AG09309 (cell line): ENCODE measurements at places on chromosomes 6 and 20.

DNA sequence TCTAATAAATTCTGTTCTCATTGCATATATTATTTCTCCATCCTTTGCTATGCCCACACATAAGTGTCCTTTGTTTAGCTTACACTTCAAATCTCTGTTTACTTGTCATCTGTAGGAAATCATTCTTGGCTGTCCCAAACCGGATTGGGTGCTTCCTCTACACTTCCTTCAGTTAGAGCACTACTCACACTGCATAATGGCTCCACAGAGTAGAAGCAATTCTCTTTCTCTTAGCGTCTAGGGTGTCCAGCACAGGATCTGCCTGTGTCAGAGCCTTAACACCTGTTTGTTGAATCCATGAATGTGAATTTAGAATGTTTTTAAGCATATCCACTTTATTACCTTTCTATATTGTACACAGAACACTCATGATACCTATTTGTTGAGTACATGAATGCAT is 87.0 kb upstream of the BMP2 start:
- no peak for DNase-seq

DNA sequence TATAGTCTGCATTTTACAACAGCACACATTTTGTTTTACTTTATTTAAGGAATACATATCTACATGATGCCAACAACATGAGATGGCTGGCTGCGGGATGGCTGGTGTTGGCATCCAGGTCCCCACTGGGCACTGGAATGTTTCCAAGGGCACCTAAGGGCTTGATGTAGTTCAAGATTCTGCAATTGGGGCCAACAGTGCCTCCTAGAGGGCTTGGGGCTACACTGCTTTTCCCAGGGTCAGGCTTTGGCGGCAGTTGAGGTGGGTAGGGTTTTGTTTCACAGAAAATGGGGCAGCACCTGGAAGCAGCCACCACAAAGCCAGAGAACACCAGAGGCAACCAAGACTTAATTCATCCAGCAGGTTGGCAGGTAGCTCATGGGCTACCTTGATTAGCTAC is 202.2 kb upstream of the PRND start:
- DNase-seq, result no peak

GRCh38 chr6:4987432-4987831 is 16.4 kb downstream of the RPP40 start:
- no peak for DNase-seq

DNA sequence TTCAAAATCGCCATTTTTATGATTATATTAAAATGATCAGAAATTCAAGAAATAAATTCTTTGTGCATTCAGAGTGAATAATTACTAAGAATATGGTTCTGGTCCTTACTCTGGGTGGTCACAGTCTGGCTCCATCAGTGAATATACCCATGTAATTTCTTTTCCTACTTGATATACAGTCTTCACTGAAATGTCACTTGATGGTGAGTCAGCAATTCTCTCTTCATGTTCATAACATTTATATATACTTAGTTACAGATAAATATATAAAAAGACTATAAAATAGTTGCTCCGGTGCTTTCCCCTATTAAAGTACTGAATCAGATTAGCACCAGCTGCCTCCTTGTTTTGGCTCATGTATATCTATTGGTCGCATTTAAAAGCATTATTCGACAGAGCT is 56.4 kb upstream of the MTRF1L start:
- DNase-seq, result no peak

- no peak for DNase-seq
Observed at GRCh38 chr6:109260701-109261100, 121.6 kb downstream of the CD164 start.

DNA sequence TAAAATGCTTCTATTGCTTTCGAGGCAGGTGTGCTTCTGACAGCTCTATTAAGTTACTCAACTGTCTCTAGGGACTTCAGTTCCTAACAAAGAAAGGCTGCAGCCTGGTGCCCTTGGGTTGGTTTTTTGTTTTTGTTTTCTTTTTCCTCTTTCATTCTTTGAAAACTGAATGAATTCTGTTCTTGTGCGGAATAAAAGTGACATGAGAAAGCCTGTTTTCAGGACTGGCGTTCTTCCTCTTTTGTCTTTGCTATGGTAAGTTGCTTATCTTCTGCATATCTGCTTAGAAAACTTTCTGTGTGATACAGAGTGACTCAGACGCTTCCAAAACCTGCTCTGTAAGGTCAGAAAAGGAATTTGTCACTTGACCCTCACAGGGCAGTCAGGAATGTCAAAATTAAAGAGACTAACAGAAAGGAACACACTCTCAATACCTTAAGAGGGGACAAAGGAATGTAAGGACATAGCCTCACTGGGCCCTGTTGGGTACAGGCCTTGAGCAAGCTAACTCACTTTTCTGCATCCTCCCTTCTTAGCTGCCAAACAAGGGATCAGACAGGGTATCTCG is 56.2 kb upstream of the NHSL1 start:
- no peak for DNase-seq

DNA sequence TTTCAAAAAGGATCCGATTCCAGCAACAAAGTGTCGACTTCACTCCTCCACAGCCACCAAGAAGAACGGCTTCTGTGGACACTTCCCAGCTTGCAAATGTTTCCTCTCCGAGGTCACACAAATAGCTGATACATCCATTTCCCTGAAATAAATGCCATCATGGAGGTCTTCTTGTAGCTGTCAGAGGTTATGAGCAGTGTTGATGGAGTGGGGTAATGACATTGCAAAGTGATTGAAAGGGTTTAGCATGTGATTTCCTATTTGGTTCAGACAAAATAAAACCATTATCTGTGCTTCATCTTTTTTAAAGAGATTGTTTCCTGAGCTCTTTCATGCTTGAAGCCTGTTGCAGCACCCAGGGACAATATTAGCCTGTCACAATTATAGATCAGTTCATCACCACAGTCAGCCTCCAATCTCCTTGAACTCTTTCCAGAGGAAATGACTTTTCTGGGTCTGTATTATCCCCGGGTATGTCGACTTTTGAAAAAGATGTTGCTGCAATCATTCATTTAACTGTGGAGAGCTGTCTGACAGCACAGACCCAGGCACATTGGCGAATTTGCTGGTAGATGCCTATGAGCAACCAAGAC is 16.9 kb upstream of the KIF16B start:
- DNase-seq, result no peak

GRCh38 chr6:121435444-121436069 is at the start of gene GJA1:
GJA1 (plus strand) TSS chr6:121435646; CDS start chr6:121446848, 11,202 bp downstream.
- DNase-seq, result peak; percentile 58

DNA sequence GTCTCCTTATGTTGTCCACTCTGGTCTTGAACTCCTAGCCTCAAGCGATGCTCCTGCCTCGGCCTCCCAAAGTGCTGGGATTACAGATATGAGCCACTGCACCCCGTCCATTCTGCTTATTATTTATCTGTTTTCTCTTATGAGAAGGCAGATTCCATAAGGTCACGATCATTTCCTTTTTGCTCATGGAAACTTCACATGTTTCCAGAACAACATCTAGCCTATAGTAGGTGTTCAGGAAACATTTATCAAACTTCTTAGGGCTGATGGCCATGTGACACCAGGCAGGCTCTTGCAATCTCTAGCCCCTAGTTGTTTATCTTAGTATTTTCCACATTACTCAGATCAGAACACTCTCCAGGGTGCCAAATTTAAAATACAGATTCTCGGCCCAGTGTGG is 61.2 kb downstream of the ZFP64 start:
- DNase-seq, result no peak

DNA sequence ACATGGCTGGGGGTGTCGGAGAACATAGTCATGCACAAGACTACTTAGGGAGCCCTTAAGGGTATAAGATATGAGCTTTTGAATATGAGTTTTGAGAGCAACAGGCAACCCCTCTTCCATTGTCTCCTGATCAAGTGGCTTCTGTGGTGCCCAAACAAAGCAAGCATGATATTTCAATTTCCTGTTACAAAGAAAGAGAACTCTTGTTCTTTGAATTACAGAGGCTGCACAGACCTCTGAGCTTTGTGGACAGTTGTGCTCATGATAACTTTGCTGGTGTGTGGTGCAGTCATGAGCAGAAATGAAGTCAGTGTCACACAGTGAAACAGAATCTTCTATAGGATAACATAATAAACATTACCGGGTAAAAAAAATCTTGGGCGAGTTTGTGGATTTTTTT is 66.8 kb upstream of the THEMIS start:
- DNase-seq, result no peak

- no peak for DNase-seq
Observed at GRCh38 chr6:118122161-118122725, 215.2 kb downstream of the SLC35F1 start.

DNA sequence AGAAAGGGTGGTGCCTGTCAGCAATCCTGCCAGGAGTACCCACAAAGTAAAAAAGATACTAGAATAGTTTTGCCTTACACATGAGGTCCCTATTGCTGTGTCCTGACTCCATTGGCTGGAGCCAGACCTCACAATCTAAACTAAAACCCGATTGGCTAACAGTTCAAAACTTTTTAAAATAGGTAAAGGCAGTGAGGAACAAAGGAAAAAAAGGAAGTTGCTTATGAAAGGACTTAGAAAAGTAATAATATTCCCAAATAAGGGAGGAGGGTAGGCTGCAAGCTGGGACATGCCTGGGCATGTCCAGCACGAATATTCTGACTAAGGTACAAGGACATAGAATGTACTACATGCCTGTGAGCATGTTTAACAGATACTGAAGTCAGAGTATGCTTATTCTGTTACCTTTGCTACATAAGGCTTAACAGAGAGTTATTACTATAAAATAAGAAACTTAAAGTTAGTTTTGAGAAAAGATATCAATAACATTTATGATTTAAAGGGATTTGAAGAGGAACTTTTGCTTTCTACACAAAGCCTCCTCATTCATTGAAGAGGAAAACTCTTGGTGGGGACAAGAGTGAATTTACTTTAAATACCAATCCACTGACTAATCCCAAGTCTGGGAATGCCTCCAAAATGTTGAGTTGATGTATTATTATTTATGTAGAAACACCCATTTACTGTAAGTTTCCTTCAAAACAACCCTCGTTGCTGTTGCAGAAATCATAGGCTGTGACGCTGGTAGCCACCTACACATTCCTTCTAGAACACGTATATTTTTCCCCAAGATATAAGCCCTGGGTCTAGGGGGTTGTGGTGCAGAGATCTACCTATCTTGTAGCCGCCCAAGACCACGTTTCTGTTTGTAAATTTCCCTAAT is 8.2 kb upstream of the MTHFD1L start:
- peak; percentile 96 for DNase-seq

DNA sequence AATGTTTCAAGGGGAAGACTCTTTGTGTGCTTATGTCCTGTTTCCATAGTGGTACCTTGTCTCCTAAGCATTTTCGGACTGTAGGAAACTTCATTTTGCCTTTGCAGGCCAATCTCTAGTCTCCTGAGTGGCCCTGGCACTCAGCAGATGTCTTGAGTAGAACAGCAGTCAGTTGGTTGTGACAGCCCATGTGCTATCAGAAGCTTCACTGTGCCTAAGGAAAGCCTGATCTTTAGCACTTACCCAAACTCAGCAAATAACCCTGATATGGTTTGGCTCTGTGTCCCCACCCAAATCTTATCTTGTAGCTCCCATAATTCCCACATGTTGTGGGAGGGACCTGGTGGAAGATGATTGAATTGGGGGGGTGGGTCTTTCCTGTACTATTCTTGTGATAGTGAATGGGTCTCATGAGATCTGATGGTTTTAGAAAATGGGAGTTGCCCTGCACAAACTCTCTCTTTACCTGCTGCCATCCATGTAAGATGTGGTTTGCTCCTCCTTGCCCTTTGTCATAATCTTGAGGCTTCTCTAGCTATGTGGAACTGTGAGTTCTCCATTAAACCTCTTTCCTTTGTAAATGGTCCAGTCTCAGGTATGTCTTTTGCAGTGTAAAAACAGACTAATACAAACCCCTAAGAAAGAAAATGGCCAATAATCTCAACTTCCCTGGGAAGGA is 15.9 kb upstream of the SRPK1 start:
- no peak for DNase-seq

- DNase-seq, result no peak
Observed at GRCh38 chr20:9112541-9113515, 43.9 kb downstream of the PLCB4 start.

- DNase-seq, result no peak
Observed at GRCh38 chr6:46972531-46972930, 50.8 kb upstream of the ADGRF5 start.
